ENCODE measurements at places on chromosomes 2 and 18.

DNA sequence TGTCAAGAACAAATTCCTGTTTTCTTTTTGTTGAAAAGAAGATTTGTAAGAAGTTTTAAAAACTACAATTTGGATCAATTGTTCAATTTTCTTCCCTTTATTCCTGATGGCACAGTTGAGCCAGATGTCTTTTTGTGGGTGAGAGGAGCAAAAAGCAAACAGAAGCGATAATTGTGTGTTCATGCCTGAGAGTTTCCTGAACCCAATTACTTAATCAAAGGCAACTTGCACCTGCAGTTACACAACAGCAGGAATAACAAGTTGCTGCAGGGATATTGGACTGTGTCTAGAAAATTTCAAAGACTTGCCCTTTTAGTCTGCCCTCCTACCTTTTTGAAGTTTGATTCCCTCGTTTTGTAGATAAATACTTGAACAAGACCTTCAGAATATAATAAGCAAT lies 383.6 kb downstream of the DSEL start:
- no peak for DNase-seq

DNA sequence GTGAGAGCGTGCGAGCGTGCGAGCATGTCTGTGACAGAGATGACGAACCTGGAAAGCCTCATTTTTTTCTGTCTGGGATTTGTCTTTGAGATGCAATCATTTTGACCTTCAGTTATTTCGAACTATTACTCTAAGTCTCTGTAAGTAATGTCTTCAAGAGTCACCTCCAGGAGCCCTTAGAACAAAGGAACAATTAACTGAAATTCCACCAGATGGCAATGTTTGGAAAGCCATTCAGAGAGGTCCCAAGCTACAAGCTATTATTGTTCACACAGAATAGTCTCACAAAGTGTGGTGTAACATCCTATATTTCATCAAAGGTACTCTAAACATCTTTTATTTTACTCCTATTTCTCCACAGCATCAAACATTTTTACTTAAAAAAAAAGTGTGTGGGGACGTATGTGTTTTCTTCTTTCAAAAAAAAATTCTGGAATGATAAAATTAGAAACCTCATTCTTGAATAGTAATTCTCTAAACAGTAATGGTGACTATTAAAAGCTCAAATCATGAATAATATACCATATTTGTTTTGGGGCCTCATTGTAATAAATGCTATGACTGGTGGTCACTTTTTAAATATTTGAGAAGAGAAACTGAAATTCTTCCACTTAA lies 35.1 kb upstream of the MAPRE2 start:
- DNase-seq: peak; percentile 60

GRCh38 chr2:73254343-73255006 lies 20.4 kb downstream of the CCT7 start:
- DNase-seq: no peak

DNA sequence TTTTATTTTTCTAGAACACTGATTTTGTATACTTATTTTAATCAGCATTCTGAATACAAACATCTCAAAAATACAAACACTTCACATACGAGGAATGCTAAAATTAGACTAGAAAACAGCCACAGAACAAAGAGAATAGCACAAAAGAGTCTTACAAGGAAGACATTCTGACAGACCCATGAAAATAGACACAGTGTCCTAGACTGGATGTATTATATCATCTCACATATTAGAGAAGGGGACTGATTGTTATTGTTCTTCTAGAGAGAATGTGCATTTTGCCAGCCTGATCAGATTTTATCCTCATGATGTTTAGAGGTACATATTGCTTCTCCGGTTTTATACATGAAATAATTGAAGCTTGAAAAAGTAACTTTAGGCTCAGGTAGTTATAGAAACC lies 357.9 kb downstream of the DPP10 start:
- no peak for DNase-seq

DNA sequence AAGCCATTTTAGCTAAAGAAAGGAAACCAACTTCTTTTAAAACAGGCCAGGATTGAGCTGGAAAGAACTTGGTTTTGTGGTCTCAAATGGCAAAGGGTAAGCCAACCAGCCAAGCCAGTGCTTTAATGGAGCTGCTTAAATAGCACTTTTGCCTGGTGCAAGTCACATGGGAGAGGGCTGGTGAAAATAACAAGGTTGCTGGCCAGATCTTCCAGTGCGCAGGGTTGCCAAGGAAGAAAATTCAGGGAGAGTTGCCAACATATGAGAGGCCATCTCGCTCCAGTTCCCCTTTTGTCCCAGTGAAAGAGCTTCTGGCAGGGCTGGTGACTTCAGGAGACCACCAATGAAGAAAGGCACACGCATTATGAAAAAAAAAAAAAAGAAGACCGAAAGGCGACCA lies 57.3 kb downstream of the IRS1 start:
- DNase-seq: peak; percentile 74

- peak; percentile 36 for DNase-seq
Observed at GRCh38 chr2:29446847-29447246, 331.6 kb downstream of the CLIP4 start.

DNA sequence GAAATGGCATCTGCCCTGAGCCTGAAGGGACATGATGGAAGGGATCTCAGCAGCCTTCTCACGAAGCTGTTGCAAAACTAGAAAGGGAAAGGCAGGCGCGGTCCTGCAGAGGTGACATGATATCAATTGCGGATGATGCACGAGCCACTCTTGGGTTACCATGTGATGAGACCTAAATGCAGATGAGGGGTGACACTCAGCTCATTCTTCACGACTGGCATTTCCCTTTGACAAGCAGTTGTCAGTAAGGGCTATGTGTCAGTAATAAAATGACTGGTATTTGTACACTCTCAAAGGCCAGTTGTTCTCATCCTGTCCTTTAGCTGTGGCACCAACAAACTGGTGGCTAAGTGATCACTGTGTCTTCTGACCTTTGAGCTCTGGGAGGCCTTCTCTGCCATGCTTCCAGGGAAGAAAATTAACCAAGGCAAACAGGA lies 273.6 kb downstream of the ETAA1 start:
- no peak for DNase-seq

DNA sequence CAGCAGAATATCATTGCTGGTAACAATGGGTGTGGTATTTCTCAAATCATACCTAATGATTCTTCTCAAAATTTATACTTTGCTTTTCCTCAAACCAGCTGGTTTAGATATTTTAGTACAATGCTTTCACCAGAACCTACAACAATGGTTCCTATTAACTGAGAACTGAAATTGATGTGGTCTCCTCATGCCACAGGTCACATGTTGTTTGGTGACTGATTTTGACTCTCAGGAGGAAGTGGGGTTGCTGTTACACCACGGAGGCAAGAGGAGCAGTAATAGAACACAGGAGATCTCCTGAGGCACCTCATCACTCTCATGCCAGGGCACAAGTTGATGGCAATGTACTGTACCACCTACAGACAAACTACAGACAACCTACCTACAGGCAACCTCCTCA lies 3.0 kb upstream of the CEP68 start:
- no peak for DNase-seq

DNA sequence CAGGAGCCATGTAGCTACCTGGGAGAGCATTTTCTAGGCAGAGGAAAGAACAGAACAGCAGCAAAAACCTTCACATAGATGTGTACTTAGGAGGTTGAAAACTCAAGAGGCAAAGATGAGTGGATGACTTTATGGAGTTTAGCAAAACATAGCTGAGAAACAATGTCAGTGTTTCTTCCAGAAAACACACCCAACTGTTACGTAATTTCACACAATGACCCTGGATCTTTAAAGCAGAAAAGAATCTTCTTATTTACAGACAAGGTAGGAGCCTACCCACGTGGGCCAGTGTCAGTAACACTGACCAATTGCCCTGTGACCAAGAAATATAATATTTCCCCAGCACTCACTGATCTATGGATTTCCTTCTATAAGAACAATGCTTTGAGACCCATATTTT lies 254.6 kb downstream of the CDH20 start:
- no peak for DNase-seq

DNA sequence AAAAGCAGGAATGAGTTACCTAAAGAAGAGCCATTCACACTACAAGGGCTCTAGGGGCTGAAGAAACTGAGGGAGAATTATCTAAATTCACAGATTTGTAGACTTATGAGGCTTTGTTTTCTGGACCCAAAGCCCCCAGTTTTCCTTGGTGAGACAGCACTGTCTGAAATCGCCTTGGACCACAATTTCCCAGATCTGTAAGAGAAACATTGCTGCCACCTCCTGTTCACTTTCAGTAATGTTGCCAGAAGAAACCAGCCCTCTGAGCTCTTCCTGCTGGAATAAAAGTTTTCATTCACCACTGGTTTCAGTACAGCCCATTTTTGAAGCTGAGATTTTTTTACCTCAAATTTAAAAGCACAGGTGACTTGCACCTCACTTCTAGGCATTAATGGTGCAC lies 169.2 kb downstream of the CDH20 start:
- DNase-seq: peak; percentile 24

- DNase-seq: no peak
Observed at GRCh38 chr18:24988253-24988840, 363.6 kb downstream of the ZNF521 start.

- no peak for DNase-seq
Observed at GRCh38 chr2:197839327-197839726, 34.9 kb downstream of the PLCL1 start.

DNA sequence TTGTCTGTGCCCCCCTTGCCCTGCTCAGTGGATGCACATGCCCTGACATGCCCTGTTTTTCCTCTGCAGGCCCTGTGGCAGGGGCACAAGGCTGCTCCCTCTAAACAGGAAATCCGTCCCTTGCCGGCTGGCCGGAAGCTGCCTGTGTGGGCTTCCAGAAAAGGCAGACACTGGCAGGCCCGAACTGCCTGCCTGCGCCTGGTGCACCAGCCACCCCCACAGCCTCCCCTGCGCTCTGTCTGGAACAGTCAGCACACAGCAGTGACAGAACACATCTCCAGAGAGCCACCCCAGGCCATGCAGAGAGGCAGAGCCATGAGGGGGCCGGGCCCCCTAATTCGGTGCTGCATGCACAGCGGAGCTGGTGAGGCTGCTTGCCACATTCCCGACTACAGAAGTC lies 33.5 kb downstream of the LOXHD1 start:
- DNase-seq: no peak

GRCh38 chr2:66748939-66749338 lies 314.0 kb downstream of the MEIS1 start:
- no peak for DNase-seq

DNA sequence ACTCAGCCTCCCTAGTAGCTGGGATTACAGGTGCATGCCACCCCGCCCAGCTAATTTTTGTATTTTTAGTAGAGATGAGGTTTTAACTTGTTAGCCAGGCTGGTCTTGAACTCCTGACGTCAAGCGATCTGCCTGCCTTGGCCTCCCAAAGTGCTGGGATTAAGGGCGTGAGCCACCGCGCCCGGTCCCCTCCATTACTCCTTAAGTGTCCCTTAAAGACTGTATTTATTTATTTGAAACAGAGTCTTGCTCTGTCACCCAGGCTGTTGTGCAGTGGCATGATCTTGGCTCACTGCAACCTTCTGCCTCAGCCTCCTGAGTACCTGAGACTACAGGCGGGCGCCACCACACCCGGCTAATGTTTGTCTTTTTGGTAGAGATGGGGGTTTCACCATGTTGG lies 148.6 kb downstream of the TGIF1 start:
- DNase-seq: no peak

DNA sequence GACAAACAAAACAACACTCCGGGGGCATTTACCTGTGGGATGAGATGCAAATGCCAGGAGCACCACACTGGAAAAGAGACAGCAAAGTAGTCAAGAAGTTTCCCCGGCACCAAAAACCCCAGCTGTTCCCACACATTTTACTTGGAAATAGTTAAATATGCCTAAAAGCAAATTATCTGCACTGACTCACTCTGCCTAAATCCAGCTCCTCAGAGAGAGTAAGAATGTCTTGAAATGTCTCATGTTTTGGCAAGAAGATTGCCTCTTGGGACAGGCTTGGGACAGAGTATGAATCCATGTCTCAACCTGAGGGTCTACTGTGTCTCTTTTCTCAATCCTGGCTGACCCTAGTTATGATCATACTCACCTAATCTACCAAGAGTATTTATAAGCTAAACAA lies 87.5 kb upstream of the RIOK3 start:
- DNase-seq: peak; percentile 83

GRCh38 chr2:54838585-54839035 lies 115.1 kb downstream of the EML6 start:
- DNase-seq: peak; percentile 63

GRCh38 chr2:61045999-61046398 lies 19.7 kb upstream of the SANBR start:
- DNase-seq: no peak

GRCh38 chr18:76943542-76944339 lies 121.4 kb downstream of the ZNF236 start:
- DNase-seq: peak; percentile 62

GRCh38 chr2:19099181-19099580 lies 259.2 kb downstream of the OSR1 start:
- DNase-seq: no peak

DNA sequence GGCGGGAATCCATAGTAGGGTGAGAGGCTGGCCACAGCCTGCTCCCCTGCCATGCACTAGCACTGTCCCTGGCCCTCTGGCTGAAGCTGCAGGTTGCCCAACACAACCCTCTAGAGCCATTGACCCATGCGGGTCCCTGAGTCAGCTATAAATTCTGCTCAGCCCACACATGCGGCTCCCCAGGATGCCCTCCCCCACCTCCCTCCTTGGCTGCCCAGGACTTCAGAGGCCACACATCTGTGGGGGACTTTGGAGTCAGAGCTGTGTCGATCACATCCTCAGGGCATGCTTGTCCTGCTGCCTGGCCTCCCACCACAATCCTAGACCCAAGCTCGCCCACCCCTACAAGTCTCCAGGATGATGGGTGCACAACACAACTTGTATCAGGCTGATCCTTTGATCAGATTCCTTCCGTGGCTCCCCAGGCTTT lies 97.0 kb downstream of the TFCP2L1 start:
- no peak for DNase-seq

DNA sequence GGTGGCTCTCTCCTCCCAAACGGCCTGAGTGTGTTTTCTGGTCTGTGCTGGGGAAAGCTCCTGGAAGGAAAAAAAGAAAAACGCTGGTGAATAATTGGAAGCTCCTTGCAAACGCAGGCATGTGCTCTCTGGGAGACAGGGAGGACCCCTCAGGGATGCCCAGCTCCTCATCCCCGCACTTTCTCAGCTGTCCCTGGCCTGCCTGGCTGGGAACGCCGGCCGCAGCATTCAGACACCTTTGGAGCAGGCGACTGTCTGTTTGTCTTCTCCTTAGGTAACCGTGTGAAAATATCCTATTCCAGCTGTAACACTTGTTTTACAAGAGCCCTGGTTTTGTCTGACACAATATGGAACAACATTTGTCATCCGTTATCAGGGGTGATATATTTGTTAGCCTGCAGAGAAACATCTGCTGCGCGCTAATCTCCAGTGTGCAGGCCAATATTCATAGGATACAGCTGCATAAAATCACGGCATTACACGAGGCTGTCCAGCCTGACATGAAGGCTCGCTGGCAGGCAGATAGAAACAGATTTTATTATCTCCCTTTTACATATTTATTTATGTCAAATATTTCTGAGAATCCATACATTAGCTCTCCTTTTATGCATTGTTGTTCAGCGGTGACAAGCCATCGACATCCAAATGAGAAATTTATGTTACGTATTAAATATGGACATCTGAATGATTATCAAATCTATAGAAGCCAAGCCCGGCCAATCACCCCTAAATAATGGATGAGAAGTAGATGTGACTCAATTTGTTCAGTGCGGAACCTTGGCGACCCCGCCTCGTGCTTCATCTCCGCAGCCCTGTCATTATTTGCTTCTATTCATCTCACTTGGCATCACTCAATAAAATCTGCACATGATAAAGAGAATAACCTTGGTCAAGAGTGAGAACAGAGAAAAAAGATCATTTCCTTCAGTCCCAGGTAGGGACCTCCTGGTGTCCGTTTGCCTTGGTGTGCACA lies 675.1 kb upstream of the SALL3 start:
- DNase-seq: no peak

GRCh38 chr18:74450626-74451025 lies 6.5 kb downstream of the DIPK1C start:
- no peak for DNase-seq

All from stromal cell of bone marrow (primary cell).